ENCODE measurements at places on chromosomes 16 and 17.

- no peak for DNase-seq
Observed at GRCh38 chr17:82674656-82675475, 23.6 kb downstream of the RAB40B start.

- peak; percentile 68 for DNase-seq
Observed at GRCh38 chr17:19513897-19514488, 19.7 kb upstream of the SLC47A1 start.

DNA sequence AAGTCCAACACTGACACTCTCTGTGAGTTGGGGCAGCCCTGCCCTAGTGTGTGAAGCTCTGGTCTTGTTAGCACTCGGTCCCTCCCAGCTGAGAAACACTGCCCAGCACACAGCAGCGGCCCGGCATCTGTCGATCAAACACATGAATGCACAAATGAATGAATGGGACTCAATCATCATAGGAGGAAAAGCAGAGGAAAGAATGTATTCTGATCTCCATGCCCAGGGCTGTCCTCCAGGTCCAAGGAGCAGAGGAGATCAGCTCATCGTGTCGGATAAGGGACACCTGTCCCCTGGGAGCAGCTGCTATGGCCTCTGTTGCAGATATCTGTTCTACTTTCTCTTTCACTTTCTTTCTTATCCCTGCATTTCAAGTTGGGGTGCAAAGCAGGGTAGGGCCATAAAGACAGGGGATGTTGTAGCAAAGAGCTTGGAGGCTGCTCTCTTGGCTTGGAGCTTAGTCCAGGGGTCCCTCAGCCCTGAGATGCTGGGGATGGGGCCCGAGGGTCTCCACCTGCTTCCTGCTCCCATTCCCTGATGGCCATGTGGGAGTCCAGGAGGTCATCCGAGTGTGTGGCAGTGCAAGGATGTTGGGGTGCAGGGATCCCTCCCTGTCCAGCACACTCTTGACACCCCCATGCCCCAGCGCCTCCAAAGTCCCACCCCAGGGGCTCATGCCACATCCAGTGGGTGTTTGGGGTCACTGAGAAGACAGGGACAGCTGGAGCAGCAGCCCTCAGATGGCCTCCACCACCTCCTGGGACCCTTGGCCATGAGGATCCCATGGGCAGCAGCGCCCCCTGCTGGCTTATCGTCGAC, 88.2 kb downstream of the IRF8 start:
- DNase-seq, result peak; percentile 62

DNA sequence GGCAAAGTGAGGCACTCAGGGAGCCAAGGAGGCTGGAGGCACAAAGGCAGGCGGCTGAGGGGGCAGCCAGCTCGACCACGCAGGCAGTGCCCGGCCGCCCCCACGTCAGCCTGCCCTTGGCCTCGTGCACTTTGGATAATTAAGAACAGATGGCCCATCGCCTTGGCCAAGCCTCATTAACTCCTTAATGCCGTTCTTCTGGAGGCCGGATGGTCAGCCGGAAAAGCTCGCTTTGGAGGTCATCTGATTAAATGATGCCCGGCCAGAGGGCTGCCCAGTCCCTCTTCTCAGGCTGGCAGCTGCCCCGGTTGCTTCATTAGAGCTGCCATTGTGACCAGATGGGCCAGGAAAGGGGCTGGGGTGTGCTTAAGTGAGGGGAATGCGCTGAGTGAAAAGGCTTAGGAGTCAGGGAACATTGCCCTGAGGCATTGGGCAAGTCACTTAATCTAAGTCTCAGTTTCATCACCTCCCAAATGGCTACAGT, 364.0 kb downstream of the NPIPA8 start:
- no peak for DNase-seq

DNA sequence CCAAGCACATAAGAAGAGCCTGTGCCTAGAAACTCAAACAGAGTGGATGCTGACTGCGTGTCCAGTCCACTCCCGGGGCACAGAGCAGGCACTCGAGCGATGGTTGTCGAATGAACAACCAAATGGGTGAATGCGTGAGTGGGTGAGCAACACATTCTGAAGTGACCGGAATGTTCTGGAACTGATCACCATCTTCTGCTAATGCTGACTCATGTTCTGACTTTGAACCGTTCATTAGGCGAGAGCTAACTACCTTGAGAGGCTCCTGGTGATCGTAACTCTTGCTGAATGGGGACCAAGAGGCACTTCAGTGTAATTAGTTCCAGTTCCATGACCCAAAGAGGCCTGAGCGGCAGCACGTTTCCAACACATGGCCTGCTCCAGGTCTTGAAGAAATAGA, 37.9 kb downstream of the IRF8 start:
- no peak for DNase-seq

DNA sequence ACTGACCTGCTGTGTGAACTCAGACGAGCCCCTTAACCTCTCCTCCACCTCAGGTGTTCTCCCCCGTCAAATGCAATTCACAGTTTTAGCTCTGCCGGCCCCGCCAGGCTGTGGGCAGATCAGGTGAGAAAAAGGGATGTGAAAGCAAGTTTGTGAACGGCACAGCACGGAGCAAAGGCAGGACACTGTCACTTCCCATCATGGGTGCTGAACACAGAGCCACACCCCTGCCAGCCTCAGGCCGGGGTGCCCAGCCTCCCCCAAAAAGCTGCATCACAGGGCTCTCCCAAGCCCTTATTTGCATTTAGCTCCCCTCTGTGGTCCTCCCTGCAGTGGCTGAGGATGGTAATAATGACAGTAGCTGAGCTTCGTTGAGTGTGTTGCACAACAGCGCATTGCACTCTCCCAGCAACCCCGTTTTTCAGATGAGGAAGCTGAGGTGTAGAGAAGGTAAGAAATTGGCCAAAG, 88.8 kb upstream of the TNRC6C start:
- no peak for DNase-seq

- DNase-seq, result no peak
Observed at GRCh38 chr17:43467981-43468581, 15.7 kb upstream of the DHX8 start.

- no peak for DNase-seq
Observed at GRCh38 chr16:84291226-84291625, 3.5 kb upstream of the WFDC1 start.

- no peak for DNase-seq
Observed at GRCh38 chr17:60832151-60832585, 154.5 kb downstream of the BCAS3 start.

- no peak for DNase-seq
Observed at GRCh38 chr16:48537909-48538745, 71.9 kb downstream of the N4BP1 start.

GRCh38 chr17:71114911-71115668, 945.8 kb downstream of the KCNJ2 start:
- DNase-seq, result no peak

DNA sequence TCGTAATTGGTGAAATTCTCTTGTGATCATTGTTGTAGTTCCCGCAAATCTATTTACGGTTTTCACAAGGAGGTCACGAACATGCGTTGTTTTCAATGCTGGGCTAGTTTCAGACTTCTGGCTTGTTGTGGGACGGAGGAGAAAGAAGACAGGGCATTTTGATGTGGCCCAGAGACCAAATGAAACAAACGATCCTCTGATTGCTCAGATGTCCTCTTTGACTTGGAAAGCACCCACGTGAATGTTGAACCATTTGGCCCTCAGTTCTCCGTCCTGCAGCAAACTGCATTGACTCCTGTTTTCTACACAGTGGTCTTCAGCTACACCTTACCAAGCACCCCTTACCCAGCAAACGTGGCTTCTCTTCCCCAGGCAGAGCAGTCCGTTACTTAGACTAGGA, 391.0 kb downstream of the WWOX start:
- DNase-seq, result no peak

GRCh38 chr17:48842746-48843145, 11.9 kb downstream of the CALCOCO2 start:
- no peak for DNase-seq

GRCh38 chr16:9756434-9756833, 425.8 kb downstream of the GRIN2A start:
- DNase-seq, result no peak

DNA sequence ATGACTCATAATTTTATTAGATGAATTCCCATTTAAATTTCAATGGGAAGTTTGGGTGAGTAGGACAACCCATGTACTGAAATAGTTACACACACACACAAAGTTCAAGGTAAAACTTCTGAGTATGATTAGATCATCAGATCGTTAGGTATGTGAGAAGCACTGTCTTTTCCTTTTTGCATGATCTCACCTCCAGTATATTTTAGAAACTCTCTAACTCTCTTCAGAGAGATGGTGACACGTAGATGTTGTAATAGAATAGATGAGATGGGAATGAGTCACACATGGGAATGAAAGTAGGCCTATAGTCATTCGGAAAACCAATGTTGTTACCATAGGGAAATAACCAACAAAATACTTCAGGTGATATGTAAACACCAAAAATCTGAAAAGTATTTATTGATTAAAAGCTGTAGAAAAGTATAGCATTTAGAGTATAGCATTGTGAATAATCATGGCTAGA, 22.2 kb downstream of the KRT23 start:
- no peak for DNase-seq

DNA sequence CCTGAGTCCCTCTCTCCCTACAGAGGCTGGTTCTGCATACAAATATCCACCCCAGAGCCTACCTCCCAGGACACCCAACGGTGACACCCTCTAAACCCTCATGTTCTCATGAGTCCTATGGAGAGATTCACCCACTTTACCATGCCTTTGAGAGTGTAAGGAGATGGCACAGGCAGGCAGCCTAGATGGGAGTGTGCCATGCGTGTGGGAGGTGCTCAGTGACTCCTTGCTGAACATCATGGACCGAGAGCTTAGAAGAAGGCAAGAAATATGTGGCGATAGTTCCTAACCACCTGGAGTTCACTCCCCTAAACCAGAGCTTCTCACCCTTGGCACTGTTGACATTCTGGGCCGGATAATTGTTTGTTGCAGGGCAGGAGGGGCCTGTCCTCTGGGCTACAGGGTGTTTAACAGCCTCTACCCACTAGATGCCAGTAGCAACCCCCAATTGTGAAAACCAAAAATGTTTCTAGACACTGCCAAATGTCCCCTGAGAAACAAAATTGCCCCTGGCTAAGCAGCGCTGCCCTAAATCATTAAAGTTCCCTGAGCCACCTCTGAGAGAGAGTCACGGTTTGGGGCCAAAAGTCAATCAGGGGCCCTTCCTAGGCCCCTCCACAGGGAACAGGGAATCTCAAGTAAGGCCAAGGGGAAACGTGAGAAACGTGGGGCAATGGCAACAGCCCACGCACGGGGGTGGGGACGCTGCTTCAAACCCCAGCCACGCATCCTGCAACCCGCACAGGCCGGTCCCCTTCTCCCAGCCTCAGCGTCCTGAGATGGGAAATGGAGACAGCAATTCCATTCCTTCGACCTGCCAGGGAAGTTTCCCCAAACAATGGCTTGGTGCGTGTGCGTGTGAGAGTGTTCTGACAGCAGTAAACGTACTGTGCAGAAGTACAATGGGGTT, 66.8 kb downstream of the C16orf78 start:
- DNase-seq, result no peak

- DNase-seq, result no peak
Observed at GRCh38 chr17:14919631-14920213, 345.4 kb downstream of the PMP22 start.

- DNase-seq, result no peak
Observed at GRCh38 chr17:76993651-76994050, 125.4 kb downstream of the MGAT5B start.

- DNase-seq, result no peak
Observed at GRCh38 chr16:55661941-55662643, 6.3 kb downstream of the SLC6A2 start.

DNA sequence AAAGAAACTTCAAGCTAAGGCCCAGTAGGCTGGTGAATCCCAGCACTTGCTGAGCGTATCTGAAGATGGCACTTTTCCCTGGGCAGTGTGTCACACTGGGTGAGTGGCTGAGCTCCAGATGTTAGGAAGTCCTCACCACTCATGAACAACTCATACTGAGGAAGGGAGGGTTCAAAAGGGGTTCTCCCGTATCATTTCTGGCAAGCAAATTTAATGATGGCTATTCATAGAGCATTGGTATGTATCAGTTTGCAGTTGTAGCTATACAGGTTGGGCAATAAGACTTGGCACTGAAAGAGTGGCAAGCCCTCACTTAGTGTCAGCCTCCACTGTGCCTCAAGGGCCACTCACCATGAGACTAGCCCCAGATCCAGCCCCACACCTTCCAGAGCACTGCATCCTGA, 10.7 kb downstream of the GFOD2 start:
- no peak for DNase-seq

DNA sequence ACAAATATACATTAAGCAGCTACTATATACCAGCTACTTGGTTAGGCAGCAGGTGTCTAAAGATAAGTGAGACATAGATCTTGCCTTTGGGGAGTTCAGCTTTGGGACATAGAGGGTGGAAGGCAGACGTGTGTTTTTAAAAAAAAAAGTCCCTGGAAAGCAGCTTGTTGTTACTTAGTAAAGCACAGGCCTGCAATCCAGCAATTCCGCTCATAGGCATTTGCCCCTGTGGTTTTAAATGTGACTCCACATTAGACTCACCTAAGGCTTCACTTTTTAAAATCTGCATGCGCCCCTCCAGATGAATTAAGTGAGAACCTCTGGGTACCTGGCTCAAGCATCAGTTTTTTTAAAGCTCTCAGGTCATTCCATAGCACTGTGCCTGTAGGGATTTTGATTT, 7.2 kb upstream of the MLYCD start:
- no peak for DNase-seq

Data from stimulated activated CD4-positive, alpha-beta T cell treated with anti-CD3 and anti-CD28 coated beads, Interleukin-4, amount 100 ng/mL, for 1 hour (primary cell).